ENCODE measurements at places on chromosomes 5 and 9.

- DNase-seq, result peak; percentile 73
These were observed 4.0 kb upstream of the TMEM250 start for GRCh38 chr9:136122425-136123383.

DNA sequence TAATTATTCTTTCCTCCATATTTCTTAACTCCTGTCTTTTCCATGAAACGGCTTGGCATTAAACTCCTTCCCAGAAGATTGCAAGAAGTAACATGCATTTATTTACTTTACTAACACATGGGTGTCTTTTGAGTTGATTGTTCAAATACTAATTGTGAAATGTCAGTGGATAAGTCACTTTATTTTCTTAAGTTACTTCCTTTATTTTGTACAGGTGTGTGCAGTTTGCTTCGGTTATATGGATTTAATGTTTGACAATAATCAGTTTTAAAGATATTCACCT is 761 bp upstream of the SHOC1 start:
- no peak for DNase-seq

- no peak for DNase-seq
These were observed 68.7 kb downstream of the RAB24 start for GRCh38 chr5:177234841-177235240.

- no peak for DNase-seq
These were observed 6.4 kb downstream of the SLC22A5 start for GRCh38 chr5:132375957-132376356.

- peak; percentile 70 for DNase-seq
These were observed 21.7 kb downstream of the F2RL2 start for GRCh38 chr5:76601470-76601869.

DNA sequence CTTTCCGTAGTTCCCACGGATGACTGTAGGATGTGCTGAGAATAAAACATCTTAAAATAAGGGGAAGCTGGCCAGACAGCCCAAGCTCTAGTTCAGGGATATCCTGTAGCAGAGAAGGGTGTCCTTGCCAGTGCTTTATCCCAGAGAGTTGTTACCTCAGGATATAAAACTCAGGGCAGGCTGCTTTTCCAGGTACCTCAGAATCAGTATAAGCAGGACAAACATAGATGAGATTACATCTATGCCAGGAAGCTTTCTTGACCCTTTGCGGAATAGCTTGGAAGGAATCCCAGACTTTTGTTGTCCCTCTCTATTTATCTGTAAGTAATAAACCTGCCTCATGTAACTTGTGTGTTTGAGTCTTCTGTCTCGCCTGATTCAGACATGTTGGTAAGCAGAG is 565.7 kb downstream of the PRDM9 start:
- no peak for DNase-seq
